NCI-H1417 treated with DMSO at 0.1 percent for 48 hours (cell line): ENCODE measurements at places on chromosomes 13 and 19.

GRCh38 chr19:50178320-50178719, 15.2 kb upstream of the IZUMO2 start:
- DNase-seq: no peak

GRCh38 chr19:30481823-30482222, 109.6 kb downstream of the ZNF536 start:
- no peak for DNase-seq

DNA sequence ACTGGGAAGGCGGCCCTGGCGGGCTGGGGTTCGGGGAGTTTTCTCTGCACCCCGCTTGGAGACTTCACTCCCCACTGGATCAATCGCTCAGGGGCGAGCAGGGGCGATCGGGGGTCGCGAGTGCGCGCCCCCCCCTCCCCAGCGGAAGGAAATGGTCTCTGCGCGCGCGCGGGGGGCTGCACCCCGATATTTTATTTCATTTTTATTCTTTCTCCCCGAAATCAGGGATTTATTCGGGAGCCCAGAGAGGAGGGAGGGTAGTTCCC, 421 bp downstream of the ARID3A start:
- no peak for DNase-seq

DNA sequence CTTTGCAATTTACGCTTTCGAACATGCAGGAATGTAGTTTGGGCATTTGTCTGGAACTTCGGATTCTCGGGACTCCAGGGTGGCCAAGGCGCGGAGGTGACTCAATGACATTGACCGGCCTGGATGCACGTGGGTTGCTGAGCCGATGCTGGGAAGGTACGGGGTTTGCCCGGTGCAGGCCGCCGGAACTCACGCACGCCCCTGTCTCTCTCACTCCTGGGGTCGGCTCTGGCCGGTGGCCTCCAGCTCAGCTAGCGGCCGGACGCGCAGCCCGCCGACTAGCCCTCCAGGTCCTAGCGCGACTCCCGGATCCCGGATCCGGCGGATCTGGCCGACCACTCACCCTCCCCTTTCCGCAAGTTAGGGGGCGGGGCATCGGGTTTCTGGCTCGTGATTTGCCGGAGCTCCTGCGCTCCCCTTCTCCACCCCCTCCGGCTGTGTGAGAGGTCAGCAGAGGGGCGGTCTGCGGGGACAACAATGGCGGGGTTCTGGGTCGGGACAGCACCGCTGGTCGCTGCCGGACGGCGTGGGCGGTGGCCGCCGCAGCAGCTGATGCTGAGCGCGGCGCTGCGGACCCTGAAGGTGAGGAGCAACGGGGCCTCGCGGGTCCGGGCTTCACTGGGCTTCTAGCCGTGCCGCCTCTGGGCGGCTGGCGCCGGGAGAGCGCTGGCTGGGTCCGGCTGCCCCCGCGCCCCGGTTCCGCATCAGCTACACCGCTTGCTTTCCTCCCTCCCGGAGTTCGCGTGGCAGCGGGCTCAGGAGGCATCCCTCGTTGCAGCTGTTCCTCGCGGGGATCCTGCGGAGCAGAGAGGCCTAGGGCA, at the start of gene PCCA:
Gene PCCA, plus strand, starts transcription at position 450 of the 821 bp plus-strand sequence. Its CDS starts 28 bp downstream, at position 478.
- DNase-seq: peak; percentile 89

GRCh38 chr13:95698047-95698749, 21.3 kb downstream of the DNAJC3 start:
- no peak for DNase-seq

DNA sequence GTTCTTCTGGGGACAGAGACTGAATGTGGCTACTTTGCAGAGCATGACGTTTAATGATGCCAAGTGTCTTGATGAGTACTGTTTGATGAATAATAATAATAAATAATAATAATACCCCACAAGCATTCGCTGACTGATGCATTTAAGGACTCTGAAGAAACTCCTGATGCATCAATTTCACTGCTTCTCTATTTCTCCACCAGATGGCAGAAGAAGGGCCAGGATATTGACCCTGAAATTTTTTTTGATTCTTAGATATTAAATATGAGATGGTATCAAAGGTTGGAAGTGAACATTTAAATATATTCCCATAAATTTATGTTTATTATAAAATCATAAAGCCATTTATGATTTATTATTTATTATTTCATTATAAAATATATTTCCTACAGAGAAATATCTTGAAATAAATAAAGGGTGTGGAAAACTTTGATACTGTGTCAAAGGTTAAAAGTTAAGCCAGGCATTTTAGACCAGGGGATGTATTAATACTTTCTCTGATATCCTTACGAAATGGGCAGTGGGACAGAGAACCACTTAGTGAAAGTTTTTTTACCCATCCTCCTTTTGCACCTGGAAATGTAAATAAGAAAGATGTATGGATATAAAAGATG, 170.9 kb downstream of the LACC1 start:
- peak; percentile 13 for DNase-seq

DNA sequence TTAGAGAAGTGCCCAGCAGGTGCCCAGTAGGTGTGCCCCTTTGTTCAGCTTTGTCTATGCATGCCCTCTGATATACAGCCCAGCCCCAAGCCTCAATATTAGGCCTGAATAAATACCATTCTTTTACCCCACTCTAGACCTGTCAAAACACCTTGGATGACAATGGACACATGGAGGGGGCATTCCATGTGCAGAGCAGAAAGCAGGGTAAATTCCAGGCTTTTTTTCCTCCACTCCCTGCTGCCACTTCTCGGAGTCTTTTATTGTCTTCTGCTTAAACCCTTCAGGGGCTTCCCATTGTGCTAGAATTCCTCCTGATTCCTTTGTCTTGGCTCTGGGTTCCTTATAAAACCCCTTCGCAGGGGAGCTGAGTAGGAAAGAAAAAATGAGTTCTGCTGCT, 5.8 kb upstream of the FRY start:
- DNase-seq: peak; percentile 37

DNA sequence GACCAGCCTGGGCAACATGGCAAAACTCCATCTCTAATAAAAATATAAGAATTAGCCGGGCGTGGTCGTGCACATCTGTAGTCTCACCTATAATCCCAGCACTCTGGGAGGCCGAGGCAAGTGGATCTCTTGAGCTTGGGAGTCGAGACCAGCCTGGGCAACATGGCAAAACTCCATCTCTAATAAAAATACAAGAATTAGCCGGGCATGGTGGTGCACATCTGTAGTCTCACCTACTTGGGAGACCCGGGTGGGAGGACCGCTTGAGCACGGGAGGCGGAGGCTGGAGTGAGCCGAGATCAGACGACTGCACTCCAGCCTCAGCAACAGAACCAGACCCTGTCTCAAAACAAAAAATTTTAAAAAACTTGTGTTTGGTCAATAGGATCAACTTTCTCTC, 7.7 kb downstream of the SLC25A30 start:
- DNase-seq: no peak

DNA sequence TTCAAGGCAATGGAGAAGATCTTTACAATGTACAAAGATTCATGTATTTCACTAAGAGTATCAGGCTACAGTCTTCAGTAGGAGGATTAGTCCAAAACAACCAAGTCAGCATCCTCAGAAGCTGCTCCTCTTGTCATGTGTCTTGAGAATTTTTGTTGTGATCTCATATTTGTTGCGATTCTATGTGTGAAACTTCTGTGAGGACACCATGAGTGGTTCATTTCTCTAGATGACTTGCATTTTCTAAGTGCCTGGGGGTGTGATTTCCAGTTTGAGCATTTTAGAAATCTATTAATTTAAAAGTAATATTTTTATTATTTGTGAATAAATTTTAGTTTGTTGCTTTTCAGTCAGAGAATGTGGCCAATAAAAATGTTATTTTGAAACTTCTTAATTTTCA, 94.5 kb downstream of the RAP2A start:
- DNase-seq: no peak

- DNase-seq: no peak
Observed at GRCh38 chr13:103931331-103931845, 865.2 kb upstream of the SLC10A2 start.

DNA sequence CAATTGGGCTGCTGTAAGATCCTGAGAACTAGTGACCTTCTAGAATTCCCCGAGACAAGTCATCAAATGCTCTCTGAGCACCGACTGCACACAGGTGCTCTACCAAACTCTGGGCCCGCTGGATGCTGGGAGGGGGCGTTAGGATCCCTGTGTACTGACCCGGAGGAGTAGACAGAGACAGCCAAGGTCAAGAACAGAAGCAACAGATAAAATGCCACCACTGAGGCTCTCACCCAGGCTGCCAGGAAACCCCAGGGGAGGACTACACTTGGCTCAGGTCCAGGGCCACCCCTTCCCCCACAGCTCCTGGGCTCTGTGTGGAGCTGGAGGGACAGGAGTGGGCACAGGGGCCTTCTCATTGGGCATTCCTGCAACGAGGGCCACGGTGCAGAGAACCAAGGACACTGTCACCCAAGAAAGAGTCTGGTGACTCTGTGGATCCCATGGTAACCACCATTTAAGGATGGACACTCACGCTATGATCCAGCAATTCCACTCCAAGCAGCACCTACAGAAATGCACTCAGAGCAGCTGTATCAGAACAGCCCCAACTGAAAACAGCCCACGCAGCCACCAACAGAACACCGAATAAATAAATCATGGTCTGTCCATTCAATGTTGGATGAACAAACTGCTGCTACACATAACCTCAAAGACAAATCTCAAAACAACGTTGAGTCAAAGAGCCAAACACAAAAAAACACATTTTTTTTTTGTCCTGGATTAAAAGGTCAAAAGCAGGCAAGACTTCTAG, 16.8 kb upstream of the SLC35E1 start:
- no peak for DNase-seq

- DNase-seq: no peak
Observed at GRCh38 chr13:82341116-82341515, 1541.2 kb downstream of the SLITRK1 start.
